Midbrain (tissue), 1 donor: ENCODE measurements at places on chromosomes 16 and 17.

GRCh38 chr16:57531253-57531575 is 5.2 kb downstream of the CCDC102A start:
- no peak for DNase-seq

- DNase-seq = no peak
Observed at GRCh38 chr16:46482895-46483294, 138.3 kb downstream of the SHCBP1 start.

- no peak for DNase-seq
Observed at GRCh38 chr17:1930337-1930645, 94.8 kb downstream of the RTN4RL1 start.

DNA sequence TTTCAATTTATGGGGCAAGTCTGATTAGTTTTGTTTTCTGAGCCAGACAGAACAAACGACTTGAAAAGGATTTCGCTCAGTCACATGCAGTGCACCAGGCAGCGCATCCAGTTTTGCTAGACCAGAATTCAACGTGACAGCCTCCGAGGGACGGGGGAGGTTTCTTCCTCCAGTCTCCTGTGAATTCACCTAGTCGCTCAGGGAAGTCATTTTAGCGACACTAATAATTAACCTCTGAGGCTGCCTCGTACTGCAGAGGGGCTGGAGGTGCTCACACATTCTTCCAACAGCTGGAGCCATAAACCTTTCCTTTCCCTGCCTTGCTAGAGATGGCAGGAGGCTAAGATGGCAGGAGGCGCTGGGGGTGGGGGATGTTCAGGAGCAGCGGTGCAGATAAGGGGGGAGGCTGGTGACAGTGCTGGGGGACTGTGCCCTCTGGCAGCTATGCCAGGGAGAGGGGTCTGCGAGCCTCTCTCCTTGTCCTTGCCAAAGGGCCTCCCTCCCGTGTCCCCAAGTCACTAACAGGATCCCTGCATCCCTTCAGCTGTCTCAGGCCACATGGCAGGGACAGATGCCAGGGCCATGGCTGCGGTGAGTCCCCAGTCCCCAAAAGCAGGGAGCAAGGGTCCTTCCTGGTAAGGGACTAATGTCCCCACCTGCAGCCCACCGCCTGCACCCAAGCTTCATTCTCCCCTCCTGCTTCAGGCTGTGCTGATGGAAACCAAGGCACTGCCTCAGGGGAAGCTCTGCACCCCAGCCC is 24.0 kb downstream of the MXRA7 start:
- no peak for DNase-seq

DNA sequence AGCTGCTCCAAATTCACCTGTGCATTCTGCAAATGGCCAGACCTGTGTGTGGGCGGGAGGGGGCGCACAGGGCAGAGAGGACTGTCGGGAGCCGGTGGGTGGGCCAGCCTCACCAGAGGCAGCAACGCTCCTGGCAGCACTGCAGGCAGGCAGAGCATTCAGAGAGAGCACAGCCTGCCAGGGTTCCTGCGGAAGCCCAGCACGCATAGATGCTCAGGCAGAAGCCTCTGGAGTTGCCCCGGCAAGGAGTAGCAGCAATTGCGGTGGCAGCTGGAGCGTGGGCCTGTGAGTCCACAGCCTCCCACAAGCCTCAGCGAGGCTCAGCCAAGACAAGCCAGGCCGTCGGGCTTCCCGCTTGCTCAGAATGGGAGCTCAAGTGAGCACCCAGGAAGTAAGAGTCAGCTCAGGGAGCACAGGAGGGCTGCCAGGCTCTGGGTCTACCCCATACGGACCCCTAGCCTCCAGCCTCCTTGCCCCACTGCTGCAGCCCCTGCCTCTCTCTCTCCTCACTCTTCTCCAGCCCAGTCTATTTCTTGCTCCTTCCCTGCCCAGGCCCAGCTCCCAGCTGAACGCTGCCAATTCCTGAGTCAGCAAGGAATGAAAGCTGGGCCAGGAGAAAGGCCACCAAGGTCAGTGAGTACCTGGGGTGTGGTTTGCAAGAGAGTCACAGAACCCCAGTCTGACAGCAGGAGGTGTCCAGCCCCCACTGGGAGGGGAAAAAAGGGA is 9.6 kb downstream of the EMC6 start:
- no peak for DNase-seq

GRCh38 chr17:31418773-31419350 is 27.4 kb downstream of the RAB11FIP4 start:
- no peak for DNase-seq
